ENCODE measurements at places on chromosomes 5 and 9.

- no peaks in the 10 kb centered on the region for H3K27me3 ChIP-seq
- H3K36me3 ChIP-seq, result no peaks in the 10 kb centered on the region
- no peak overlapping the region for H3K4me3 ChIP-seq
- no peak for DNase-seq
Observed at GRCh38 chr5:86371061-86371460, 246.7 kb upstream of the COX7C start.

DNA sequence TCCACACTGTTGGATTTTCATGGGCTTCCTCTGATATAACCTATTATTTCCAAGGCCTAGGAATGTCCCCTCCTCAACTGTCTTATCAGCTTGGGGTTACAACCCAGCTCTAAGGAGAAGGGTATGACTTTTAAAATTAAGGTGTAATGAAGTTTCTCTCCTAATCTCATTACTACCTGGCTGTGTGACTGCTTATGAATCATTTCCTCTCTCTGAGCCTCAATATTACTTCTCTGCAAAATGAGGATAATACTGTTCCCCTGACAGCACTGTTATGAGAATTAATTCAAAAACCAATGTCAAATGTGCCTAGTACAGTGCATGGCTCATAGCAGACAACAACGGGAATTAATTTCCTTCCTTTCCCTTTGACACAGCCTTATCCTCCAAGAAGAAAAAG lies 118.9 kb downstream of the NR6A1 start:
- no peaks in the 10 kb centered on the region for H3K36me3 ChIP-seq
- no peak for DNase-seq
- H3K4me1 ChIP-seq, result no peaks in the 10 kb centered on the region
- H3K27me3 ChIP-seq, result no peaks in the 10 kb centered on the region

DNA sequence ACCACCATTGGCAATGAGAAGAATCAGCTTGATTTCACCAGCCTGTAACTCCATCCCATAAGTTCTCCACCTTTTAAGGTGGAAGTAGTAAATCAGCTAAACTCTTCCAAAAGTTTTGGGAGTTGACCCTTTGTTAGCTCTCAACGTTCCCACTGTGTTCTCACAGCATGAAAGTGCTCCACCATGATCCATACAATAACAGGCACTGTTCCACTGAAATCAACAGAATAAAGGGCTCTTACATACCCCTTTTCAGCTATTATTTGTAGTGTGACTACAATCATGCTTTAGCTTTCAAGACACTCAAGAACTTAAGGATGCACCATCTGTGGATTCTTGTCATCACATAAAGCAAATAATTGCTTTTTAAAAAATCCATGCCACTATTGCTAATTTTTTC lies 81.6 kb downstream of the PPP2R2B start:
- no peak for DNase-seq
- H3K27me3 ChIP-seq, result no peaks in the 10 kb centered on the region
- H3K27ac ChIP-seq, result no peak overlapping the region
- no peaks in the 10 kb centered on the region for H3K36me3 ChIP-seq
- no peaks in the 10 kb centered on the region for H3K4me1 ChIP-seq

- no peak overlapping the region for H3K4me3 ChIP-seq
- H3K27me3 ChIP-seq, result no peaks in the 10 kb centered on the region
- H3K27ac ChIP-seq, result no peak overlapping the region
- H3K4me1 ChIP-seq, result peaks cover 27% of the 10 kb centered on the region
Observed at GRCh38 chr5:61816585-61817450, 484.8 kb downstream of the ZSWIM6 start.

- H3K36me3 ChIP-seq, result no peaks in the 10 kb centered on the region
- H3K4me1 ChIP-seq, result peaks cover 19% of the 10 kb centered on the region
- no peak for DNase-seq
- H3K27me3 ChIP-seq, result no peaks in the 10 kb centered on the region
- H3K4me3 ChIP-seq, result no peak overlapping the region
- peak overlapping the region; percentile 86 for H3K27ac ChIP-seq
Observed at GRCh38 chr9:126957687-126958053, 43.1 kb downstream of the RALGPS1 start.

DNA sequence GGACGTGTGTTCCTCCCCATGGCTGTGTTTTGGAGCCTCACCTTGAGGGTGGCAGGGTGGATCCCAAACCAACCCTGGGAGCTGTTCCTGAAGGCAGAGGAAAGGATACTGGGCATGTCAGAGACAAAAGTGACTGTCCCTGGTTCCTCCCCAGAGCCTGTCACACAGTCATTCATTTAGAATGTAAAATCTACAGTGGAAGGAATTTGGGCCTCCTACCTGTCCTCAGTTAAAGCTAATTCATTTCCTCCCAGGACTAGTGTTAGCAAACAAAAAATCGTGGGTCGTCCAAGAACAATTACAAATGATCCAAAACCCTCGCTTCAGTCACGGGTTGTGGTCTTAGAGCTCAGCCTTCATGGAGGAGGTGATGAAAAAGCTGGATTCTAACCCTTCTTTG lies 83.2 kb downstream of the NDFIP1 start:
- peaks cover 15% of the 10 kb centered on the region for H3K4me1 ChIP-seq
- H3K36me3 ChIP-seq, result no peaks in the 10 kb centered on the region
- no peak for DNase-seq
- H3K27ac ChIP-seq, result peak overlapping the region; percentile 47
- H3K27me3 ChIP-seq, result no peaks in the 10 kb centered on the region

GRCh38 chr5:14850419-14851049 lies 21.0 kb downstream of the ANKH start:
- H3K4me3 ChIP-seq, result no peak overlapping the region
- H3K27ac ChIP-seq, result peak overlapping the region; percentile 10
- no peak for DNase-seq
- H3K4me1 ChIP-seq, result peaks cover 23% of the 10 kb centered on the region
- H3K36me3 ChIP-seq, result no peaks in the 10 kb centered on the region
- no peaks in the 10 kb centered on the region for H3K27me3 ChIP-seq

- H3K27me3 ChIP-seq, result no peaks in the 10 kb centered on the region
- H3K4me1 ChIP-seq, result no peaks in the 10 kb centered on the region
- no peak overlapping the region for H3K4me3 ChIP-seq
Observed at GRCh38 chr9:90774071-90774470, 27.5 kb upstream of the SYK start.

DNA sequence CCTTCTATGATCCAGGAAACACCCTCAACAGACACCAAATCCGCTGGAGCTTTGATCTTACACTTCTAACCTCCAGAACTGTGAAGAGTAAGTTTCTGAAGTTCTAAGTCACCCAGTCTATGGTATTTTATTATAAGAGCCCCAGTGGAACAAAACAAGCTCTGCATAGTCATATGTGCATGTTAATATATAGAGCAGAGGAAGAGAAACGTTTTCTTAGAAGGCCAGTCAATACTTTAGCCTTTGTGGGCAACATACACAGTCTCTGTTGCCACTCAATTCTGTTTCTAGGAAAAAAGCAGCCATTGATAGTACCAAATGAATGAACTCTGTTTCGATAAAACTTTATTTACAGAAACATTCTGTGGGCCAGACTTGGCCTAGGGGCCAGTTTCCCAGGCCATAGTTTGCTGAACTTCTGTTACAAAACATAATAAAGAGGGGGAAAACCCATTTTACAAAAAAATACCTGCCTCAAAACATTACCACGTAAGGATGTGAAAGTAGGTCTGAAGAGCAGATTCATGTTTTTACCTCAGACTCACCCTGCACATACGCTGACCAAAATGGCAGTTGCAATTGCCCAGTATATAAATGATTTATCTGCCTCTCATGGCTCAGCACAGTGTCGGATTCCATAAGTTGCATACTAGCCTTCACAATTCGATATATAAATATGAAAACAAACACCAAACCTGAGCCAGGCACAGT lies 350.5 kb downstream of the SLIT3 start:
- peak overlapping the region; percentile 71 for H3K27ac ChIP-seq
- H3K27me3 ChIP-seq, result no peaks in the 10 kb centered on the region
- H3K36me3 ChIP-seq, result no peaks in the 10 kb centered on the region
- no peak overlapping the region for H3K4me3 ChIP-seq

DNA sequence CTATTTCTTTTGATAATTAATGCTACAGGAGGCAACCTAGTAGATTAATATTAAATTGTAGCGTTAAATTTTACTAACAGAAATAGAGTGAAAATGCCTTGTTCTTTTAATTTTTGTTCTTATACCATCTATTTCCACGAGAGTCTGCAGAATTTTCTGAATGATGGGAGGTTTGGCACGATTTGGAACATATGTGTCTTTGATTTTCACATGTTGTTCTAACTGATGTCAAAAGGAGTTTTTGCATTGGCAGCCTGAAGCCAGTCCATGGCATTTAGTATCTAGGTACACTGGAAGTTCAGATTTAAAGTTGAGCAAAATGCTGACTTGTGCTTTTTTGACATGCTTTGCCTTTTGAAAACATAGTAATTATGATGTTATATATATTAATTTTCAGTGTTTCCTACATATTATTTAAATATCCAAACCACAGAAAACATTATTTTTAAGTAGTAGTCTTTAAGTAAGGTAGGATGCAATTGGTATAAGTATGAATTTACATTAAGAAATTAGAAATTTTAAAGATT lies 103.0 kb downstream of the PBX3 start:
- H3K4me3 ChIP-seq, result no peak overlapping the region
- peaks cover 4% of the 10 kb centered on the region for H3K4me1 ChIP-seq
- no peaks in the 10 kb centered on the region for H3K36me3 ChIP-seq
- no peak for DNase-seq

DNA sequence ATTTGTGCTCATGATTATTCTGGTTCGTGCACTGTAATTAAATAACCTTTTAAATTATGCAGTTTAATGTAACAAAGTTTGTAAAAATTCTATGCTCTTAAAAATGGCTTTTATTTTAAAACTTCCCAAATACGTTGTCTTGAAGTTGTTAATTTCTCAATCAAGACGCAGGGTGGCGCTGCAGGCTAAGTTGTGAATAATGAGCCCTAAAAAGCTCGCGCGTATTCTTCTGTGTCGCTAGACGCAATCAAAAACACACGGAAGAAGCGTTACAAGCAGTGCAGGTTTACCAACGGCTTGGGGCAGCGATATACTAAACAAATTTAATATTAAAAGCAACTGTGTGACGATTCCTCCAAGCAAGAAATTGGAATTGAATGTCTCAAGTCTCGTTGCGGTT lies at the start of gene PCDHB4:
TSS of gene PCDHB4 (plus strand) at position 256 of the 400 bp plus-strand sequence. CDS start 181 bp downstream, outside the sequence.
- H3K27me3 ChIP-seq, result no peaks in the 10 kb centered on the region
- no peak for DNase-seq
- no peak within 1 kb of the TSS for H3K4me3 ChIP-seq
- no peaks in the 10 kb centered on the region for H3K36me3 ChIP-seq
- no peak within 1 kb of the TSS for H3K27ac ChIP-seq

DNA sequence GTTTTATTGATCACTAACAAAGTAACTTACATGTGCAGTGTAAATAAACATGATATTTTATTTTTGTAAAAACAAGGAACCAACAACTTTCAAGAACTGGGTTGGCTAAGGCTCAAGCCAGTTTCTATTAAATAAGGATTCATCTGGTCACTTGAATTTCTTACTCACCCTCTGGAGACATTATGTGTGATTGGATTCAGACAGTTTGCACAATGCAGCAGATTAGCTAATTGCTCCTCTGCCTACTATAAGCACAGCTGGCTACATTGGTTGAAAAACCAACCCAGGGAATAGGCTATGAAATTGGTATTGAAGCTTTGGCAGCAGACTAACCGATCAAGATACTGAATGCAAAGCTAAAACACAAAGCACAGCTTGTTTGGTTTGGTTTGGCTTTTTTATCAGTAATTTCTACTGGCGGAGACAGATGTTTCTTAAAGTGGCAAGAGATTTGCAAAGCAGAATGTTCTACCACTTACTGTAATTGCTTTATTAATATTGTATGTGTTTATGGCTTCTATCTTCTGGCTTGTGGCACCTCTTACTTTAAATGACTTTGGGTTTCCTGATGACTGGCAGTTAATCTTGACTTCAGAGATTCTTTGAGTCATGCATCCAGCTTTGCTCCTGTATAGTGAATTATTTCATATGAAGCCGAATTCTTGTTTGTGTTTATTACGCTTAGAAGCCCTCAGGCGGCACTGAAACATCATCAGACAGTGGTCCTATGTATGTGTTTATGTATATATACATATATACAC lies 231.5 kb downstream of the MPDZ start:
- no peak overlapping the region for H3K4me3 ChIP-seq
- H3K27ac ChIP-seq, result no peak overlapping the region
- no peaks in the 10 kb centered on the region for H3K27me3 ChIP-seq

DNA sequence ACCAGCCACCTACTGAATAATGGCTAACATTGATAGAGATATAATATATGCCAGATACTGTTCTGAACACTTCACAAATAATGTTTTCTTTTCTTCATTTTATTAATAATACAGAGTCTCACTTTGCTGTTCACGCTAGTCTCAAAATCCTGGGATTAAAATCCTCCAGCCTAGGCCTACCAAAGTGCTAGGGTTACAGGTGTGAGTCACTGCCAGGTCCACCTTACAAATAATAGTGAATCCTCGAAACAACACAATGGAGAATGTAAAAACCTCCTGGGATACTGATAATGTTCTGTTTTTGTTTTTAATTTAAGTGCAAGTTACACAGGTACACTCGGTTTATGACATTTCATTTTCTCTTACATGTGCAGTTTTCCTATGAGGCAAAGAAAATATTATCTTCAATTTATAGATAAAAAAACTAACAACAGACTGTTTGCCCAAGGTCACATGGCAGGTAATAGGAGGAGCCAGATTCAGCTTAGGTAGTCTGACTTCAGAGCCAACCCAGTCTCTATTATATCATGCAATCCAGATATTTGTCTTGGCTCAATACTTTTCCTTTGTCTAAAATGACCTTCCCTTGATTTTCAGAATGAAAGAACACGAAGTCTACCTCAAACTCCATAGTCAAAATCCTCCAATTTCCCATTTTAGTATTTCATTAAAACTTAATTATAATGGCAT lies 7.8 kb downstream of the ZFR start:
- DNase-seq, result no peak
- no peak overlapping the region for H3K4me3 ChIP-seq
- H3K27ac ChIP-seq, result no peak overlapping the region
- no peaks in the 10 kb centered on the region for H3K27me3 ChIP-seq
- no peaks in the 10 kb centered on the region for H3K36me3 ChIP-seq

- H3K4me1 ChIP-seq, result peaks cover 12% of the 10 kb centered on the region
- H3K4me3 ChIP-seq, result no peak overlapping the region
- no peaks in the 10 kb centered on the region for H3K36me3 ChIP-seq
- DNase-seq, result no peak
- H3K27ac ChIP-seq, result no peak overlapping the region
Observed at GRCh38 chr5:140143521-140144258, 18.0 kb downstream of the IGIP start.

DNA sequence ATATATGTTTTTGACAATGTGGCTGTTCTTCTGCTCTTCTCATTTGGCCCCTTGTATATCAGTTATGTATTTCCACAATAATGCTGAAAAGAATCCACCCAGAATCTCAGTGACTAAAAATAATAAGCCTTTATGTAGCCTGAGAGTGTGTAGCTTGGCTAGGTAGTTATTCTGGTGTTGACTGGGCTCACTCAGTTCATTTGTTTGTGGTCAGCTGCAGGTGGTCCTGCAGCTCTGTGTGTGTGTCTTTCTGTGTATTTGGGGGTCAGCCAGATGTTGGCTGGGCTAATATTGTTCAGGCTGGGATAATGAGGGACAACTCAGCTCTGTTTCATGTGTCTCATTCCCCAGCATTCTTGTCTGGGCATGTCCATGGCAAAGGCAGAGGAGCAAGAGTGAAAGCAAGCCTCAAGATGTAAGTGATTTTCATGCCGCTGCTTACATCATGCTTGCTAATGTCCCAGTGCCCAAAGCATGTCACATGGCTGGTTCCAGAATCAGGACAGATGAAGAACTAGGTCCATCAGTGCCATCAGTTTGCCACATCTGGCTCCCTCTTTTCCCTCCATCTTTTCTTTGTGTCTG lies 162.8 kb downstream of the KCTD16 start:
- H3K27ac ChIP-seq, result no peak overlapping the region
- no peaks in the 10 kb centered on the region for H3K27me3 ChIP-seq
- H3K36me3 ChIP-seq, result no peaks in the 10 kb centered on the region
- no peaks in the 10 kb centered on the region for H3K4me1 ChIP-seq
- DNase-seq, result no peak

GRCh38 chr9:114264806-114265550 lies 57.9 kb upstream of the ORM1 start:
- no peak overlapping the region for H3K27ac ChIP-seq
- H3K4me1 ChIP-seq, result peaks cover 4% of the 10 kb centered on the region
- no peaks in the 10 kb centered on the region for H3K27me3 ChIP-seq

Measured in hepatocyte (in vitro differentiated cells).